Fibroblast of the aortic adventitia (primary cell): ENCODE measurements at places on chromosomes 6 and 20.

- no peak for DNase-seq
Measured at GRCh38 chr6:44332585-44332984, 9.9 kb upstream of the SPATS1 start.

GRCh38 chr20:9516234-9516871, 2.0 kb downstream of the LAMP5 start:
- DNase-seq = peak; percentile 14

- no peak for DNase-seq
Measured at GRCh38 chr20:16662467-16662866, 67.4 kb upstream of the SNRPB2 start.

- DNase-seq = no peak
Measured at GRCh38 chr20:48193627-48194425, 408.5 kb upstream of the SULF2 start.

- DNase-seq = peak; percentile 44
Measured at GRCh38 chr20:24502661-24503060, 33.2 kb downstream of the SYNDIG1 start.

DNA sequence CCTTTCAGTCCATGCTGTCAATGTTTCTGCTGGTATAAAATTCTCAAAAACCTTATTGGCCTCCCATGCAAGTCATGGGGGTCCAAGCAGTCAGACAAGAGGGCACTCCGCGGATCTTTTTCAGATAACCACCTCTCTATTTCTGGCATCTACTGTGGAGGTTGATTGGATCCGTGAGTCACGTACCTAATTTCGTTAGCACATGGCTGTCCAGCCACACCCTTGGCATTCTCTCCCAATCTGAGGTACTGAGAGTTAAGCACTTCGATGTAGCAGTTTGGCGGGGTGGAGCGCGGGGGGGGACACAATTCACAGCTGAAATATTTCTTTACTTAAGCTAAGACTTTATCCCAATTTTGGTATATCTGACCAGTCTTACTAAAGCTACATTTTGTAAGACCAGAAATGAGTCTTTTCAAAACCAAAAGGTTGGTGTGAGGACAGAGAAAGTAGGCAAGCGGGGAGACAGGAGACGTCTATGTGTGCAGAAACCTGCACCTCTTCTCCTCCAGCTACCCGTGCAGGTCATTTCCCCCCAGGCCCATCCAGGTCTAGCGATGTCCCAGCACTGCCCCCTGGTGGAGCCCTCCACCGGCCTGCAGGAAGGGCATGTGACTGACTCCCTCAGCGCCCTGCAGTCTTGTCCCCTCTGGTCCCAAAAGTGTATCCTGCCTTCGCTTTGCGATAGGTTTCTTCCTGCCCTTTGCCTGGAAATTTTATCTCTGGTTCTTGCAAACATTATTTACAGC, 113.1 kb downstream of the ADAT2 start:
- no peak for DNase-seq

- DNase-seq = no peak
Measured at GRCh38 chr6:163507965-163508364, 93.4 kb downstream of the QKI start.
